Uterus (tissue), 4 donors: ENCODE measurements at places on chromosomes 3 and 15. TPM values are rescaled to one million over a fixed set of nuclear protein-coding genes. Genes with fewer than 3 reads are reported as not detected.
A peak's percentile ranks its signal among the peaks of the same experiment; 100 is the strongest.

DNA sequence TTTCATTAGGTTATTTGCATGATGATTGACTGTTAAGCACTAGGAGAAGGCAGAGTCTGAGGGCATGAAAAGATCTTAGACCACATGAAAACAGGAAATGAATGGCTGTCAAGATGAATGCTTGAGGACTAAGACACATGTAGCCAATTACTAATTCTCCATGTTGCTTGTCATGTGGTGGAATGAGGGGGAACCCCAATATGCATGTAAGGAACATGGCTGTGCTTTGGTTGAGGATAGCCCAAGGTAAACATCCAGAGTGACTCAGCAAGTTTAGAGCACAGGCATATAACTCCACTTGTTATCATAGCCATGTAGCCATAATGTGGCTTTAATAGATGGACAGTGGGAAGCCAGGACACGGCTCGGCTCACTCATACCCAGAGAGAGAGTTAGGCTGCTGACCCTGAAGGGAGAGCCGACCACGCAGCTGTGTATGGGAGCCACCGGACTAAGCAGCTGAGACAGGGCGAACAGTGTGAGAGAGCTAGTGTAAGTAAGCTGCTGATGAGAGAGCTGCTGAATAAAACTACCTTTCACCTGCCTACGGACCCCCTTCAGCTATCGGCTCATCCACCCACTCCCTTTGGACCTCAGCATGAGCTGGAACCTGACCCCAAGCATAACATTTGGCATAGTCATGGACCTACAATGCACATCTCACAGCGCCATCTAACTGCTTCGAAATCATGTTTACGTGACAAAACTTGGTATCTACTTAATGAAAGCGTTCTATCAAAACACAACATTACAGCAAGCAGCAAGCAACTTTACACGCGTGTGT, 37.6 kb downstream of the ANO10 start:
- no peaks in the 10 kb centered on the region for H3K4me1 ChIP-seq
- no peak overlapping the region for H3K27ac ChIP-seq

The CCR8 gene
- not detected for total RNA-seq

DNA sequence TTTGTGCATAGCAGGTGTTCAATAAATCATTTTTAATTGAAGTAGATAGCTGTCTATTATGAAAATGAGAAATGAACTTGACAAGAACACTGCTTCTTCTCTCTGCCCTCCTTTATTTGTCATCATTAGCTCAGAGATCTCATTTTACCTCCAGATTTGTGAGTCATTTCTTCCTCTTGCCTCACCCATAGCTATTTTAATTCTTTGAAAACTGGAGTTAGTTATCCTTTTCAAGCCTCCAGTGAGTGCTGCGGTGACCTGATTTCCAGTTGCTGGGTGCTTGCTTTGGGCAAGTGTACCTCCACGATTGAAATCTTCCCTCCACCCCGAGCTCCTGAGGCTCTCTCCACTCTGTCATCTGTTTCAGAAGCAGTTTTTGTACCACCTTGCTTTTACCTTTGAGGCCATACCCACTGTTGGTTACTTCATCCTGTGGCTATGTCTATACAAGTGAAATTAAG, 114.6 kb downstream of the NFKBIZ start:
- no peaks in the 10 kb centered on the region for H3K4me1 ChIP-seq
- no peak overlapping the region for H3K4me3 ChIP-seq
- H3K27me3 ChIP-seq: no peaks in the 10 kb centered on the region
- H3K27ac ChIP-seq: peak overlapping the region; percentile 72
- peak; percentile 32 for DNase-seq

- H3K4me1 ChIP-seq: no peaks in the 10 kb centered on the region
- H3K36me3 ChIP-seq: no peaks in the 10 kb centered on the region
- no peaks in the 10 kb centered on the region for H3K27me3 ChIP-seq
Observed at GRCh38 chr3:139647866-139648435, 29.8 kb downstream of the NMNAT3 start.

- H3K36me3 ChIP-seq: no peaks in the 10 kb centered on the region
- H3K4me1 ChIP-seq: no peaks in the 10 kb centered on the region
- no peaks in the 10 kb centered on the region for H3K27me3 ChIP-seq
- no peak overlapping the region for H3K4me3 ChIP-seq
Observed at GRCh38 chr15:100764778-100765466, 114.7 kb upstream of the ALDH1A3 start.

The P2RY14 gene
- total RNA-seq: 2.6 TPM

The SLC28A1 gene
- total RNA-seq: not detected

DNA sequence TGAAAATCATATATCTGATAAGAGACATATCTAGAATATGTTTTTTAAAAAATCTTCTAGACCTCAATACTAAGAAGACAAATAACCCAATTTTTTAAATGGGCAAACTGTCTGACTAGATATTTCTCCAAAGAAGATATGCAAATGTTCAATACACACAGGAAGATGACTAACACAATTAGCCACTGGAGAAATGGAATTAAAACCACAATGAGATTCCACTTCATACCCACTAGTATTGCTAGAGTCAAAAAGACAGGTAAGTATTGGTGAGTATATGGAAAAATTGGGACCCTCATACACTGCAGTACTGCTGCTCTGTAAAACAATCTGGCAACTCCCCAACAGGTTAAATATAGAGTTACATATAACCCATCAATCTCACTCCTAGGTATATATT, 33.1 kb upstream of the TOPAZ1 start:
- H3K27me3 ChIP-seq: no peaks in the 10 kb centered on the region
- no peak overlapping the region for H3K4me3 ChIP-seq
- no peak for DNase-seq
- no peaks in the 10 kb centered on the region for H3K36me3 ChIP-seq
- H3K27ac ChIP-seq: no peak overlapping the region

- no peaks in the 10 kb centered on the region for H3K27me3 ChIP-seq
- no peak overlapping the region for H3K4me3 ChIP-seq
- H3K4me1 ChIP-seq: no peaks in the 10 kb centered on the region
- no peak for DNase-seq
Observed at GRCh38 chr15:33086500-33087121, 107.9 kb downstream of the FMN1 start.

DNA sequence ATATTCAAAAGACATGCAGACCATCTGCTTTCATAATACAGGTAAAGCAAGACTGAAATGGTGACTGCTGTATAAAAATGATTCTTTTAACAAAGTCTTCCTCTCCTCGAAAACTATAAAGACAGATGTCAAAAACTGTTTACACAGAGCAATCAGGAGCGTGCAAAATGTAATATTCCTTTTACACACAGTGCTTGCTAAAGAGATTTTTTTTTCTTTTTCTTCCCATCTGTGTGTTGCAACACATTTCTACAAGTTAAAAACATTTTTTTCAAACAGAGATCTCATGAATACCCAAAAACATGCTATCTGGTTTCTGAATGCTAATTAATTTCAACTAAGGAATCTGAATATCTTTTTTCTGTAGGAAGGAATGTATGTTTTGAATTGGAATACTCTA, 22.1 kb downstream of the SATB1 start:
- H3K27me3 ChIP-seq: no peaks in the 10 kb centered on the region
- H3K4me3 ChIP-seq: no peak overlapping the region
- H3K36me3 ChIP-seq: no peaks in the 10 kb centered on the region
- DNase-seq: no peak
- H3K27ac ChIP-seq: no peak overlapping the region

- DNase-seq: no peak
- H3K27me3 ChIP-seq: no peaks in the 10 kb centered on the region
- peak overlapping the region; percentile 98 for H3K27ac ChIP-seq
- no peaks in the 10 kb centered on the region for H3K36me3 ChIP-seq
Observed at GRCh38 chr3:141485641-141486495, 959 bp upstream of the RASA2 start.

The DCBLD2 gene
- total RNA-seq: 27.4 TPM

The EFHB gene
- under 0.01 TPM for total RNA-seq

DNA sequence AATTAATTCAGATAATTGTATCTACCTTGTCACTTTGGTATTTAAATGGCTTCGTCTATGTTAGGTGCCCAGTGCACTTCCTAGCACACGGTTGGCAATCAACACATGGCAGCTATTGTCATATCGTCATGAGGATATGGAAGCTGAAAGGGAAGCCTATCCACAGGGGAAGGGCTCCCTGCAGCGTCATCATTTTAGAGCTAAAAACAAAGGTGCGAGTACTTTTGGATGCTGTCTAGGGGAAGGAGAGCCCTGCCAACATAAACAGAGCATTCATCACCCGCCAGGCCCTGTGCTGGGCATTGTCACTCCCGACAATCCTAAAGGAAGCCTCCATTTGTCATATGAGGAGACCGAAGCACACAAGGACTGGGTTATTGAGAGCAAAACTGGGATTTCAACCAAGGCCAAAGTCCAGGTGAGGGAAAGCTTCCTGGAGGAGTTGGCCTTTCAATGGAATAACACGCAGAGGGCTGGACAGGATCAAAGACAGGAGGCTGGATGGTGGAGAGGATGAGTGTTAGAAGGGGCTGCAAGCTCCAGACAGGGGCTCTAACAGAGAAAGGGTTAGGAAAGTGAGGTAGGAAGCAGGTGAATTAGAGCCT, 8.0 kb upstream of the PARL start:
- H3K4me1 ChIP-seq: no peaks in the 10 kb centered on the region
- H3K27ac ChIP-seq: no peak overlapping the region
- no peaks in the 10 kb centered on the region for H3K27me3 ChIP-seq

The TLR9 gene
- total RNA-seq: not detected

The MME gene
- total RNA-seq: 1.5 TPM

The SLC9A9 gene
- total RNA-seq: 38.4 TPM
